ENCODE measurements at places on chromosomes 16 and 17. TPM values are rescaled to one million over a fixed set of nuclear protein-coding genes. Genes with fewer than 3 reads are reported as not detected.

Gene NXPH3
- 1.9 TPM for total RNA-seq

Gene ANKFN1
- not detected for total RNA-seq

Gene HES7
- 3.6 TPM for total RNA-seq

Gene B9D1
- total RNA-seq, result 44.3 TPM

Gene HAPSTR1
- total RNA-seq, result 28.8 TPM

Gene NPTX1
- 112 TPM for total RNA-seq

Gene PIK3R5
- 0.13 TPM for total RNA-seq

Gene SLC52A1
- total RNA-seq, result 0.62 TPM

Gene TBC1D3C
- not detected for total RNA-seq

Gene SPN
- total RNA-seq, result not detected

Gene MGAT5B
- total RNA-seq, result 13.7 TPM

Gene SBK1
- total RNA-seq, result 0.26 TPM

Gene KRT15
- total RNA-seq, result 2.3 TPM

Gene CHST6
- 0.17 TPM for total RNA-seq

Gene ACBD4
- 6.5 TPM for total RNA-seq

Gene SYCE1L
- 9.9 TPM for total RNA-seq

Gene ADAP2
- total RNA-seq, result 2.8 TPM

Gene VMO1
- 1.2 TPM for total RNA-seq

Gene TBC1D3K
- not detected for total RNA-seq

Gene KRTAP4-2
- not detected for total RNA-seq

Gene ABCA10
- total RNA-seq, result 0.06 TPM

Gene LGALS9B
- not detected for total RNA-seq

Gene COIL
- total RNA-seq, result 16.3 TPM

Gene SDR42E1
- total RNA-seq, result 1.6 TPM

Gene DCUN1D3
- total RNA-seq, result 11.5 TPM

Gene AANAT
- total RNA-seq, result 0.31 TPM

Gene CDH5
- 0.22 TPM for total RNA-seq

Gene STH
- total RNA-seq, result not detected

Gene CHD3
- 65.6 TPM for total RNA-seq

Gene LDHD
- total RNA-seq, result 0.71 TPM

Gene PRRT2
- 0.36 TPM for total RNA-seq

Gene TP53TG3C
- 0.50 TPM for total RNA-seq

Gene SYT17
- total RNA-seq, result 12.4 TPM

Gene MC1R
- total RNA-seq, result 6.2 TPM

Gene NPIPB5
- 15.8 TPM for total RNA-seq

Gene ATP6V0D1
- total RNA-seq, result 103 TPM

Gene GABARAP
- total RNA-seq, result 637 TPM
